ENCODE measurements at places on chromosomes 16 and 17. TPM values are rescaled to one million over a fixed set of nuclear protein-coding genes. Genes with fewer than 3 reads are reported as not detected.

CDK3 gene
- 16.2 TPM for total RNA-seq

SPNS2 gene
- total RNA-seq, result not detected

TERB1 gene
- 0.64 TPM for total RNA-seq

ZG16 gene
- not detected for total RNA-seq

DRG2 gene
- 49.9 TPM for total RNA-seq

MFAP4 gene
- total RNA-seq, result not detected

TMEM204 gene
- 10.7 TPM for total RNA-seq

DNA sequence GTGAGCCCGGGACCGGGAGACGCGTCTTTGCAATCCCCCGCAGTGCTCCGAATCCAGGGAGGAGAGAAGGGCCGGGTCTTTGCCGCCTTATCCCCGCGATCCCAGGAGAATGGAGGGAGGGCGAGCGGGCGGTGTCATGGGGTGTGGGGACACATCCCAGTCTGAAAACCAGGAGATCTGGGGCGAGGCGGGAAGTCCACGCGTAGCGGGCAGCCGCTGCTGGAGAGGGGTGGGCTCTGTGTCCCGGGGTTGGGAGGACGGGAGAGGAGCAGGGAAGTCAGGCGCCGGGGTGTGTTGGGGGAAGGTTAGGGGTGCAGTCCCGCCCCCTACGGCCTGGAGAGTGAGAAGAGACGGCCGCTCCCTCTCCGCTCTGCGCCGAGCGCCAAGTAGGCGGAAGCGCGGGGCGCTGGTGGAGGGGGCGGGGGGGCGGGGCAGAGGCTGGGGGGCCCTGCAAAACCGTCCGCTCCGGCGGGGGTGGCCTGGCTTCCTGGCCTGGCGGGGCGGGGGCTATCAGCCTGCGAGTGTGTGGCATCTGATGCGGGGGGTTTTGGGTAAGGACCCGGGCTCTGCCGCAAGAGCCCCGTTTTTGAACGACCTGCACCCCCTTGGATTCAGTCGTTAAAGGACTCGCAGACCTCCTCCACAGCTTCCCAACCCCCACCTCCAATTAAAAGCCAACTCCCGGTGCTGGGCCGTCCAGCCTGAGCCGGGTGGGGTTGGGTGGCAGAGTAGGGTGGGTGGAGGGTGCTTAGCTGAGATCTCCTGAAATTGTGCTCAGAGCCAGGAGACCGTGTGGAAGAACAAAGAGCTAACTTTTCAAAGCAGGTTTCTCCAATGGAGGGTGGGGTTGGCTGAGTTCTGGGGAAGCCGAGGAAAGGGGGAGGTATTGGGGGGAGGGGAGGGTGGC lies 654 bp downstream of the LASP1 start:
- DNase-seq, result peak; percentile 82

GRCh38 chr17:55228683-55229192 lies 36.0 kb upstream of the HLF start:
- no peak for DNase-seq

- no peak for DNase-seq
These were observed 115.9 kb downstream of the DYNLRB2 start for GRCh38 chr16:80656711-80657150.

GRCh38 chr17:8628609-8629169 lies 1.8 kb downstream of the MYH10 start:
- DNase-seq, result no peak

DNA sequence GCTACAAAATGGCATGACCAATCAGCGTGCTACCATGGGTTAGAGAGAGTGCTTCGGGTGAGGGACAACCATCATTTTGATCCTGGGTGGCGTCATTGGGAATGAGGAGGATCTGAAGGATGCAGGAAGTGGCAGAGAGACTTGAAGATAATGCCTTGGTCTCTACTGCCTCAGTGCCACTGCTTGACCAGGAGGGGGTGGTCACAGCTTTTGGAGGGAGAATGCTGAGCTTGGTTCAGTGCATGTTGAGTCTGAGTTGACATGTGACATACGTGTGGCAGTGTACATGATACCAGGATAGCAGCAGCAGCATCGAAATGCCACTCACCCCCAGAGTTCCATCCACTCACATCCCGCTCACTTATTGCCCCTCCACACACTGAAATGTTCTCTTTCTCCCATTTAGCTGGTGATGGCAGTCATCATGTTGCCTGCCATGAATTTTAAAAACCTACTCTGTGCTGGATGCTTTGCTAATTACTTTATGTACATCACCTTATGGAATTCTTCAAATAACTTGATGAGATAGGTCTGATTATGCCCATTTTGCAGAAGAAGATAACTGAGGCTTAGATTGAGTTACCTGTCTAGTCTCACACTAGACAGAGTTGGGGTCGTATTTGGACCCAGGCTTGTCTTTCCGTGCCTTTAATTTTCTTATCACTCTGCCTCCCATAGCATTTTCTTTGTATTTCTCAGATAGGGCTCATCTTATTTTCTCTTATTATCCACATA lies 36.7 kb downstream of the ARSG start:
- DNase-seq, result no peak

- DNase-seq, result no peak
These were observed 5.5 kb downstream of the CTU2 start for GRCh38 chr16:88711750-88712340.

DNA sequence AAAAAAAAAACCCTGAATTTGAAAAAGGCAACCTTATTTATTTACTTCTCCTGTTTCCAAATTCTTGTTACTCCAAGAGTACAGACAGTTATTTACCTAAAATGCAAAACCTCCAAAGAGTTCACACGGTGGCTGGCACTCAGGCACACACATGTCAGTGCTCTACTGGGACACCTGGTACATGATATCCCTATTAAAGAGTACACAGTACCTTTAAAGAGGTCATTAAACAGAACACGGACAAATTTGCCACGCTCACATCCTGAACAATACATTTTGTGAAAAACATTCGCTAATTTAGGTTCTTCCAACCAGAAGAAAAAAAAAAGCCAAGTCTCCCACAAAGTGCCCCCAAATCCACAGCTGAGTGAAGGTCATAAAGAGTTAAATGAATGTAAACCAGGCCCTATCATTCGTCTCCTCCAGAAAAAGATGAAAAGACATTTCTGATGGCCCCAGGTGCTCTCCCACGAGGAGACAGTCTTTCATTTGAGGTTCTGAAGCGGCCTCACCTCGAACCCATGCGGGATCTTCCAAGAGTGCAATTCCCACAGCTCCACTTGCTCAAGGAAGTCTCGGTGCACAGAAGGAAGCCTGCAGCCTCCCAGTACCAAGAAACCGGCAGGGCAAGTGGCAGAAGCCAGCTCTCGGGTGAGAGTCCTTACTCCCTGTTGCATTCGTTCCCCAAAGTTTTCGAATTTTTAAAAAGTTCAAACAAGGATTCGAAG lies 993 bp downstream of the ERN1 start:
- no peak for DNase-seq

- DNase-seq, result no peak
These were observed 432.8 kb upstream of the CDH5 start for GRCh38 chr16:65933703-65934102.

- no peak for DNase-seq
These were observed 18.5 kb upstream of the CPD start for GRCh38 chr17:30360086-30360808.

DNA sequence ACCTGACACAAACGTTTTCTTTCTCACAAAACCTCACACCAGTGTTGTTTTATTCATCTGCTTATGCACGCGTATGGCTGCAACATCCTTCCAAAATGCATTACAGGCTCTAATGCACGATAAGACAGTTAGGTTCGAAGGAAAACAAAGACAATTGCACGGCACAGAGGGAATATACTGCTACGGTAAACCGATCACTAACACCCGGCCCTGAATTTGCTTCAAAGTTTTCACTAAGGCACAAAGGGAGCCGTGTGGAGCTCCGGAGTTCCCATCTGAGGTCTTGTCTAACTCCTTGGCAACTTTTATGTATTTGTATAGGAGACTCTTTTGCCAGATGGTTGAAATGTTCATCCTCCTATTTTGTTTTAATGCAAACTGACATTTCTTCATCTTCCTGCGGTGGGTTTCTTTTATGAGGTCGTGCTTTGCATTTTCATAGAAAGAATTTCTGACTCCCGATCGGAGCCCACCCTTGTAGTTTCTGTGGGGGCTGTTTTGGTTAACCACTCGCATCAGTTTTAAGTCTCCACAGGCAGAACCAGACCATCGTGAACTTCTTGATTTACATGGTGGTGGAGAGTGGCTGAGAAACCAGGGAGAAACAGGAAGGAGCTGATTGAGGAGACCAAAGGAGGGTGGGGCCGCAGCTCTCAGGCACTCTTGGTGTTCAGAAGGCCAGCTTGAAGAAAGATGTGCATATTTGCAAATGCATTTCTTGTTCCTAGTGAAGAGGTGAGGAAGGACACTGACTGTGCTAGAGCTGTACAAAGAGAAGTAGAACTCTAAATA lies 516.8 kb downstream of the MAF start:
- DNase-seq, result no peak

DNA sequence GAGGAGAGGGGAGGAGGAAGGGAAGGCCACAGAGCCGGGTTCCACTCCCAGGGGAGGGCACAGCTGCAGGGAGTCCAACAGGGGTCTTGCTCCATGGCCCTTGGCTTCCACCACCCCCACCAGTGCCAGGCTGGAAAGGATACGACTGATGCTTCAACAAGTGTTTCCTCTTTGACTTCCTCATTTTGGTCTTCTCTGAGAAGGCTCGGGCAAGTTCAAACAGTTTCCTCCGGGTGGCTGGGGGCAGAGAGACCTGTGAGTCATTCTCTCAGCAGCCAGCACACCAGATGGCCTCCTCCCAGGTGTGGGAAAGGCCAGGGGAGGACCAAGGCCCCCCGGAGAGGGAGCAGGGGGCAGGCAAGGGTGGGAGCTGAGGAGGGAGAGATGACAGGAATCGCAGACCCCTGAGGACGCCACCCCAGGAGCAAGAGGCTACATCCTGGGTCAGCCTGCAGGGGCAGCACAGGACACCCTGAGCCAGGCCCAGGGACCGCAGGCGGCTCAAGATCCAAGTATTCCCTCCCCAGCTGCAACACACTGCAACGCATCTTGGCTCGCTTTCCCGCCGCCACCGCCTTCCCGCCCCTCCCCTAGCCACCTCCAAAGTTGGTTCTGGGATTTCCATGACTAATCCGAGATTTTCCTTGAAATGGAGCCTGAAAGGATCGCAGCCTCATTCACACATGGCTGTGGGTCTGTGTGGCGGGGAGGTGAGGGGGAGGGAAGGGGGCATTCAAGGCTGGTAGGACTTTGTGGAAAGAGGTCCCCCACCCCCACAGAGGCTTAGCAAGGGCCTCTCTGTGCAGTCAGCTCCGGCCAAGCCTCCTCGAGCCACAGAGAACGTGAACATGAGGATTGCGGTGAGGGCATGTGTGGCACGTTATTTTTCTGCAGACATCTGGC lies 18.4 kb upstream of the MRPS23 start:
- DNase-seq, result peak; percentile 44

DNA sequence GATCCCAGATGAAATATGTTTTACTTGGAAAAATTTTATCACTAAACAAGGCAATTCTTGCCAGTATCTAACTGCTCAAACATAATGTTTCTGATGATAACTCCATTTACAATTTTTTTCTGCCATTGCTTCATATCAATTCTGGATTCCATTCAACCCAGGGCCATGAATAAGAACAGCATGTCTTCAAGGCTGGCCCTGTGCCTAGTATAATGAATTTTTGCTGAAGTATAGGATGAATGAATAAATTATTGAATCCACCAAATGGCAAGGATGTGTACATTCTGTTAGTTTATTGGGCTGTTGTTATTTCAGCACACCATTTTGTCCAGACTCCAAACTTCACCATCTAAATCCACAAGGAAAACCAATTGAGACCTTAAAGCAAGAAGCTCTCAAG lies 414.7 kb downstream of the HS3ST3B1 start:
- DNase-seq, result no peak
